Bronchial epithelial cell (primary cell): ENCODE measurements at places on chromosomes 7 and 10.

DNA sequence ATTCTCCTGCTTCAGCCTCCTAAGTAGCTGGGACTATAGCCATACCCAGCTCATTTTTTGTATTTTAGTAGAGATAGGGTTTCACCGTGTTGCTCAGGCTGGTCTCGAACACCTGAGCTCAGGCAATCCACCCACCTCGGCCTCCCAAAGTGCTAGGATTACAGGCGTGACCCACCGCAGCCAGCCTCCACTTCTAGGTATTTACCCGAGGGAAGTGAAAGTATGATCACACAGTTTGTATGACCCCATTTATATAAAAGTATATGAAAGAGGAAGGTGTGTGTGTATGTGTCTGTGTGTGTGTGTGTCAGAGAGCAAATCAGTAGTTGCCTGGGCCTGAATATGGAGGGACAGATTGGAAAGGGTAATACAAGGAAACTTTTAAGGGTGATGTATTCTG, 2.0 kb upstream of the PURB start:
- DNase-seq, result no peak

GRCh38 chr7:45189151-45189970, 31.8 kb downstream of the RAMP3 start:
- no peak for DNase-seq

GRCh38 chr7:20240080-20240926, 23.1 kb upstream of the MACC1 start:
- DNase-seq, result no peak

DNA sequence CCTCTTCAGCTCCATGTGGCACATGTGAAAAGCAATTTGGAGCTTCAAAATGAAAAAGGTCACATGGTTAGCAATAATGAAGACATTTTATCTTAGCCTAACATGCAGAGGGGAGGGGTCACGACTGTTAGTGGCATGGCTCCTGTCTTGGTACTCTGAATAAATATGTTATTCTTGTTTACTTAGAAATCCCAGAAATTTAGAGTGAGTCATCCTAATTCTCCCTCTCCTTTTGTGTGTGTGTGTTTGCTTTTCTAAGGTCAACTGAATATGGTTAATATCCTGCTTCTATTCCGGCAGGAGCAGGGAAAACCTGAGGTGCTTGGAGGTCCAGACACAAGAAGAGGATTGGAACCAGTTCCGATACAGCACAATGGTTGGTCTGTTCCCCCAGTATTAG, 17.6 kb downstream of the BCCIP start:
- DNase-seq, result peak; percentile 58

- peak; percentile 61 for DNase-seq
Observed at GRCh38 chr7:140231771-140232491, 55.1 kb upstream of the KDM7A start.

DNA sequence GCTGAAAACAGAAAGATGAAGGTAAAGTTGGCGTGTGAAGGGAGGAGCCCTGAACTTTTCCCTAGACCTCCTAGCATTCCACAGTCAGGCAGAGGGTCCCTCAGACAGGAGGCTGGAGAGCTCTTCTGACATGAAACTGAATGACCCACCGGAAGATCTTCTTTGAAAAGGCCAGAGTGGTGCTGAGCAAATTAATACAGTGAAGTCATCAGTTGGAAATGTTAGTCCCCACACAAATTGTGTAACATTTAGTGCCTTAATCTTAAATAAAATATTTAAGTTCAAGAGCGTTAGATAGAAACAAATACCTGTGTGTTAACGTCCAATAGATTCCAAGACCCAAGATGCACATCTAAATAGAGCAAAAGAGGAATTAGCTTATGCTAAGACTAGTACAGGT, 49.0 kb upstream of the WNT16 start:
- DNase-seq, result no peak
